ENCODE measurements at places on chromosomes 12 and 14.

DNA sequence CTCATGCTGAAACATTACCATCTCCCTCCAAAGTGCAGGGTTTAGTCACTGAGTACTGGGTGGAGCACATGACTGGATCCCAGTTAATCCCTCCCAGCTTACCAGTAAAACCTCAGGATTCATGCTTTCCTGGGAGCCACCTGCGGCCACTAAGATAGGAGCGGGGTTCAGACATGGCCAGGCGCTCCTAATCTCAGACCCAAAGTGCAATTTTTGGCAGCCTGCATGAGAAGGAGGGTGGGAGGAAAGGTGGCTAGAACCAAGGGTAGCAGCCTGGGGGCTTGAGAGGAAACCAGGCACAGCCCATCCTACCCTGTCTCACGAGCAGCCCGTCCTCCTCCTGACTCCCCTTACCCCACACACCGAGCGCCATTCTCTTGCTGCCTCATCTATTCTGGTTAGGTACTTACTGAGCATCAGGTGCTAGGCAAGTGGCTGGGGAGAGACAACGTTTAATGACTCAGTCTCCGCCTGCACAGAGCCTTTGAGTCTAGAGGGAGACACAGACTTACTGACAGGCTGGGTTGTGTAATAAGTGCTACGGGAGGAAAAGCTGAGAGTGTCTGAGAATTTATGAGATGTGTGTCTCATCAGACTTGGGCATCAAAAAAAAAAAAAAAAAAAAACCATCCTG lies 9.9 kb downstream of the GPRC5A start:
- DNase-seq: no peak

DNA sequence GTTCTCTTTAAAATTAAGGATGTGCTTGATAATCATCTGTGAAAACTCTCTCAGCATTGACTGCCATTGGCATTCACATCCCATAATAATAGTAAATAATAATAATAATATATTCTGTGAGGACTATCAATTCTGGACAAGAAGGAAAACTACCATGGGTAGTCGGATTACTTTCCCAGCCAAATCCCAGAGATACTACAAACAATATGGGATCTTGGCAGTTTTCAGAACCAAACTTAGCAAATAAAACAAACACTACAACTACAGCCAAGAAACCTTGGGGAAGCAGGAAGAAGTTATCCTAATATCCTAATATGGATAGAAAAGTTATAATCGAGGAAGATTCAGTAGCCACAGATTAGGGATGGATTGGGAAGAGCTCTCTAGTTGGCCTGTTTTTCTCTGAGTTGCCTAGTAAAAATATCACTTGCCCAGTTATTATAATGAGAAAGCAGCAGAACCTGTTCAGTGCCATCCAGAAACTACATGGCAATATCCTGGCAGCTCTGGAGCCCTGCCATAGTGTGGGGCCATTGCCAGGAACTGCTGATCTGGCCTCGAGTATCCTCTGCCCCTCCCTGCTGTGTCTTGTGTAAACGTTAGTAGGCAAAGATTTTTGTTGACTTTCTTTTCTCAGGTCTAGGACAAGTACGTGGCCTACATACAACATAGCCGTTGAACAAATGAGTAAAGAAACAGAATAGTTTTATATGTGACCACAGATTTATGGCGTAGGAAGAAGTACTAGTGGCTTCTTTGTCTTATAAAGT lies 193.5 kb downstream of the SLC2A13 start:
- DNase-seq: no peak

DNA sequence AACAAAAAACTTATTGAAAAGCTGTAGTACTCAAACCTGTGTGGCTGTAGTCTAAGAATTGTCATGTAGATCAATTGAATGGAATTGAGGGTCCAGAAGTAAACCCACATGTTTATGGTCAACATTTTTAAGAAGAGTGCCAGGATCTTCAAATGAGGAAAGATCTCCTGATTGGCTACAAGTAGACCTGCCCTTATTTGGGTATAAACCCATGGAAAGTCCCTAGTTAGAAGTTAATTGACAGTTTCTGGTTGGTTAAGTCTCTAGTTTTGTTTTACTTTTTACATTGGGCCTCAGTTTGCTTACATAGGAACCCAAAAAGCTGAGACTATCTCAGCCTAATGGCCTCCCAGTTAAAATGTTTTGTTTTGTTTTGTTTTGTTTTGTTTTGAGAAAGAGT lies 91.9 kb upstream of the RESF1 start:
- DNase-seq: no peak

DNA sequence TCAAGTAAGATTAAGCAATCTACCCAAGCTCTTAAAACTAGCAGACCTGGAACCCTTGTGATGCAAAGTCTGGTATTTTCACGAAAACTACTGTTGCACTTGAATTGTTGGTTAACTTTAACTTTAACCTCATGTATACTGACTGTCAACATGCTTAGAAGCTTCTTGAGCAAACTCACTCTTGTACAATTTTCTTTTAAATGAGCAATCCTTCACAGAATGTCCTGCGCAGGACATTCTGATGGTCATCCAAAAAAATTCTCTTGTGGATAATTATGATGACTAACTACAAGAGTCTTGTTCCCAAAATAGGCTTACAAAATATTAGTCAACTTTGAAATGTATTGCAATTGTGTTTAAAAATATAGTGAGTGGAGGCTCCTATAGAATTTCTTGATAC lies 54.0 kb upstream of the PDE3A start:
- DNase-seq: no peak

DNA sequence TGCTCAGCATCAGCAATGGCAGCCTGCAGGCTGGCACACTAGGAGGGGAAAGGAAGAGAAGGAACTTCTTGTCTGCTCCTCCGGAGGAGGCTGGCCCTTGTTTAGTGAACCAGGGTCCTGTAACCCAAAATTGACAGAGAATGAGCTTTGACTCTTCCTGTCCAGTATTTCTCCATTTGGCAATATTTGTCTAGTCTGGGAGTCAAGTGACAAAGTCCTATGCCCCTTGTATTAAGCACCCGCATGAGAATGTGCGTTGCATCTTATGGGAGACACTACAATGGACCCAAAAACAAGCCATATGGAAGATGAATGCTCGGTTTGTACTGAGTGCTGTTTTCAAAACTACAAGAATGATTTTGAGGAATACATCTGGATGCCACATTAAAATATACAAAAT lies 3.8 kb downstream of the KRT6C start:
- no peak for DNase-seq

- peak; percentile 62 for DNase-seq
These were observed 135.8 kb downstream of the MON2 start for GRCh38 chr12:62602255-62603060.

- DNase-seq: no peak
These were observed 1.4 kb upstream of the FAM234B start for GRCh38 chr12:13042666-13043230.

DNA sequence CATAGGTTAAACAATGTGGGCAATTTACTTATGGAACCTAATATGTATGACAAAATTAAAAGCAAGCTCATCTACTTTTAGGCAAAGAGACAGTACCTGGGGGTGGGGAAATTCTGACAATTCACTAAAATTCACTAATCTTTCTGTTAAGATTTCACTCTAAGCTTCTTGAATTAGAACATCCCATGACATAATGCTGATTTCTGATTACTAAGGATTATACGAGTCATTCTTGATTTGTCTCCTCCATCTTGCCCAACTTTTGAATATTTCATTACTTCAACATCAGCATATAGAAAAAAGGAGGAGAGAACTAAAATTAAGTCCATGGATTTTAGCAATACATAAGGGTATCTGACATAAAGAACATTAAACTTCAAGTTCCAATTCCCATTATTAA lies 2.4 kb downstream of the CEP83 start:
- DNase-seq: no peak

DNA sequence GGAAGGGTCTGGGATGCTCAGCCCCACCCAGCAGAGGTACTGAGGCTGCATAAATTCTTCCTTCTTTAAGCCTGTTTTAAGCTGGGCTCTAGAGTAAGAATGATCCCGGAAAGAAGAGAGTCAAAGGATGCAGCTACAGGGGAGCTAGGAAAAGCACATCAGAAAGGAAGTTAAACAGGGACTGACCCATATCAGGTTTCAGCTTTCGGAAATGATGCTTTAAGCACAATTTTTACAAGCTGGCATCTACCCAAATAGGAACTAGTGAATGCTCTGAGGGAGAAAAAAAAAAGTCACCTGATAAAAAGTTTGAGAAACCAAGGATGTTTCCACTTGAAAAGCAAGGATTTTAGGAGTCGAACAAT lies 22.0 kb downstream of the TSPAN8 start:
- no peak for DNase-seq

DNA sequence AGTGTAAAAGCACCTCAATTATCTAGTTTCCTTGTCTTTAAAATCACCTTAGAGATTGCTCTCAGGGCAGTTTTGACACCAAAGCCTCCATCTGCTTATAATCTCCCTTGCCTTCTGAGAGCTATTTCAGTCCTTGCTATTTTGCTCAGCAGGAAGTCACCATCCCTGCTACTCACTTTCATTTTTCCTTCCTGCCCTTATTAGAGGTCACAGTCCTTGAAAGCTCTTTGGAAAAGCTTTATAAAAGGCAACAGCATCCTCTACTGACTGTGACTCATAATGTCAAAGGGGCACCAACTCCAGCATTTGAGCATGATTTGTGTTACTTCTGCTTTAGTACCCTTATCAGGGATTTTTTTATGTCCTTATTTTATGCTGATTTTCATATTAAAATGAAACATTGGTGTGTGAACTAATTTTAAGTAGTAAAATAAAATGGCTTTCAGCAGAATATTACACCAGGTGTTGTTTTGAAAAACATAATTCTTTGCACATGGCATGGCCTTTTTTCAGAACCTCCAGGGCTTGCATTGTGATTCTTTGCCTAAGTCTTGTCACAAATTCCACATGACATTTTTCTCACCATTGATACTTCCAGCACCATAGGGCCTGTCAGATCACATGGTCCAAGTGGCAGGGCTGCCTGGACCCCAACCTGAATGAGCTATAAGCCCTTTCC lies 213.0 kb downstream of the ADAMTS20 start:
- DNase-seq: no peak

DNA sequence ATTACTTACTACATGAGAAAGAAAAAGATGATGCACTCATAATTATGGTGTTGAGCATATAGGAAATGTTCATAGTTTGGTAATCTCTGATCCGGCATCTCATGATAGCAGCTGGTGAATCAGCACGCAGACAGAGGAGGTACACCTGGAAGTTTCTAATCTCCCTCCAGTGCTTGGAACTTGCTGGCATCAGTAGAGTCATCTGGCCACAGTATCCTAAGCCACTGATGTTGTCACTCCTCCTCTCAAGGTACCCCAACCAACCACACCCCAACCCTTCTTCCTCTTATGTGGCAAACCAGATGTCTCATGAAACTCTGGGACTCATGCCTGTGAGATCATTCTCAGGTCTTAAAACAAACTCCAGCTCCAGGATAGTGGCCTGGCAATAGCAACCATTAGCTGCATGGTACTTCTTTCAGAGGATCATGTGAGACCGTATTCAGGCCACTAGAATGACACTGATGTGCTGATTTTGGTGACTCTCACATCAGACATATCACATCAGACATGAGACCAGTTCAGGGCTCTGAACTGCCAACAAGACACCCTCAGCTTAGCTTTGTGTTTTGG lies 143.0 kb downstream of the RASSF9 start:
- DNase-seq: no peak

DNA sequence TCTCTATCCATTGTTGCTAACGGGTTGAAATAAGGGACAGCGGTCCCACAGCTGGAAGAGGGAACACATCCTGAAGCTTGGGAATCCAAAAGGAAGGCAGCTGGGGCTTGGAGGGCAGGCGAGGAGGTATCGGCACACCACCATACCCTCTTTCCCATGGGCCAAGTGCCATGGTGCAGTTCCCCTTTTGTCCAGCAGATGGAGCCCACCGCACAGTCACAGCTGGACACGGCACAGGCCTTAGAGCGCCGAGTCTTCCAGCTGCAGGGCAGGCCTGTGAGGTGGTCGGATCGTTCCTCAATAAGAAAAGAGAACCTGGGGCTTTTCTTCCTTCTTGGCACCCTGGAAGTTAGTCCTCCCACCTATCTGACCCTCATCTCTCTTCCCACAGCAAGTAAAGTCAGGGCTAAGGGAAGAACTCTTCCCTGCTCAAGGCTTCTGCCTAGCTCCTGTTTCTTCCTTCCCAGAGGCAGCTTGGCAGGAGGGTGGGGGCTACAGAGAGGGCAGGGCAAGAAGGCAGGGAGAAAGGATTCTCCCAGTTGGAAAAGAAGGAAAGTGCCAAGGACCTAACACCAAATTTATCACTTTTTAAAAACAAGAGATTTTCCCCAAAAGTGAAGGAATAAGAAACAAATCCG lies 8.6 kb downstream of the PPP1R1A start:
- peak; percentile 72 for DNase-seq

GRCh38 chr14:78243187-78243586 lies 73.0 kb downstream of the NRXN3 start:
- no peak for DNase-seq

GRCh38 chr14:104114421-104115130 lies 23.8 kb upstream of the KIF26A start:
- no peak for DNase-seq

DNA sequence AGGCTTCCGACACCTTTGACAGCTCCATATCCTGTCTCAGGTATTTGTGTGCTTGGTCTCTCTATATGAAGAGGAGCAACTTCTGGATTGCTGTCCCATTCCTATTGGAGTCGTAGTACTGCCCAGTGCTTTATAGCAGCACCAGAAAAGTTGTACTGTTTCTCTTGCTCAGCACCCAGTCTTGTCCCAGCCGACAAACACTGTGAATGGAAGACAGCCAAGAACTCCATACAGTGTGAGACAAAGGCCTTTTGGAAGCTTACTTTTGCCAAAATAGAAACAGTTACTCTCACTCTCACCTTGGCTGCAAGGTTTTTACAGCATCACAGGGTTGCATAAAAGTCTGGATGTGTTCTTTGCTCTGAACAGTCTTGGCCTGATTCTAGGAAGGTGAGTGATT lies 105.3 kb downstream of the TGFB3 start:
- DNase-seq: no peak

DNA sequence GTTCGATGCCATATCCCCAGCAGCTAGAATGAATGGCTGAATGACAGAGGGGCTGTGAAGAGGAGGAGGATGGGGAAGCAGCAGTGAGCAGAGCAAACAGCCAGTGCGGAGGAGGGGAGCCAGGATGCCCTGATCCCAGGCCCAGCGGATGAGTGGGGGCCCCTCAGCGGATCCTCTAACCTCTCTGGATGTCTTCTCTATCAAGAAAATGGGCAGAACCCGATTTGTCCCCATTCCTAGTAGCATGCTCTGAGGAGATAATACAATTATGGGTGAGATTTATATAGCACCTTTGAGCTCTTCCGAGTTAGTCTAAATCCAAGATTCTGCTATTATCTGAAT lies 30.0 kb upstream of the RPLP0 start:
- no peak for DNase-seq

- no peak for DNase-seq
These were observed 23.6 kb upstream of the TMEM132D start for GRCh38 chr12:129927316-129927900.

DNA sequence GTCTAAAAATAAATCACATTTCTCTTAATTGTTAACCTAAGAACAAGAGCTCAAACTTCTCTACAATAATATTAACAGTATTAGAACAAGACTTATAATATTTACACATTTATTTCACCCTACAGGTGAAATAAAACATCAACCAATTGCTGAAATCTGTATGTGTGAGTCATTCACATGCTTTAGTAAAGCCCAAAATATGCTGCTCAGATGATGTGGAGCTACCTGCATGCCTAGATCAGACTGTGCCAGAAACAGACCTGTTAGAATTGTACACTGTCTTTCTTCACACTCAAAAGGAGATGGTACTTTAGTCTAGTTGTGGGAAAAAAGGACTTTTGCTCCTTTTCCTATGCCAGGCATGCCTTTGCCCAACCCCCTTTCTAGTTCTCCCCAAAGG lies 54.7 kb downstream of the RPS6KA5 start:
- no peak for DNase-seq

- no peak for DNase-seq
These were observed 210.4 kb downstream of the CHST11 start for GRCh38 chr12:104667139-104667538.
